ENCODE measurements at places on chromosomes 6 and 20.
A peak's percentile ranks its signal among the peaks of the same experiment; 100 is the strongest.

GRCh38 chr6:129726650-129727049, 16.7 kb upstream of the ARHGAP18 start:
- no peak for DNase-seq

GRCh38 chr20:63680427-63680826, 16.0 kb upstream of the TNFRSF6B start:
- no peak for DNase-seq

GRCh38 chr20:20362774-20363433, 5.0 kb upstream of the INSM1 start:
- no peak for DNase-seq

DNA sequence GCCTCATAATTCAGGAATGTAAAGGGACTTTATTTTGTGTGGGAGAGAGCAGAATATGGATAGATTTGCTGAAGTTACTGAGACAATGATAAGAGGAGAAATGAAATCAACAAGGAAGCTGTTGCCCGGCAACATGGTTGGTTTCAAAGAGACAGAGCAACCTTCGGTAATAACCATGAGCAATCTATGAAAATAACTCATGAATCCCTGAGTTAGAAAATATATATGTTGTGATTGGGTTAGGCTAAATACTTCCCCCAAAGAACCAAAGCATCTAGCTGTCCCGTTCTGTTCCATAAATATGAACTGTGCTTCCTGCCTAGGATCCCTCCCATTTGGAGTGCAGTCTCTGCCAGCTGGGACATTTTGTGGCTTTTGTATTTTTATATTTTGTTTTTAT, 23.1 kb downstream of the SERPINB1 start:
- DNase-seq: peak; percentile 28

- no peak for DNase-seq
These were observed 575 bp upstream of the CNR1 start for GRCh38 chr6:88166493-88167351.

DNA sequence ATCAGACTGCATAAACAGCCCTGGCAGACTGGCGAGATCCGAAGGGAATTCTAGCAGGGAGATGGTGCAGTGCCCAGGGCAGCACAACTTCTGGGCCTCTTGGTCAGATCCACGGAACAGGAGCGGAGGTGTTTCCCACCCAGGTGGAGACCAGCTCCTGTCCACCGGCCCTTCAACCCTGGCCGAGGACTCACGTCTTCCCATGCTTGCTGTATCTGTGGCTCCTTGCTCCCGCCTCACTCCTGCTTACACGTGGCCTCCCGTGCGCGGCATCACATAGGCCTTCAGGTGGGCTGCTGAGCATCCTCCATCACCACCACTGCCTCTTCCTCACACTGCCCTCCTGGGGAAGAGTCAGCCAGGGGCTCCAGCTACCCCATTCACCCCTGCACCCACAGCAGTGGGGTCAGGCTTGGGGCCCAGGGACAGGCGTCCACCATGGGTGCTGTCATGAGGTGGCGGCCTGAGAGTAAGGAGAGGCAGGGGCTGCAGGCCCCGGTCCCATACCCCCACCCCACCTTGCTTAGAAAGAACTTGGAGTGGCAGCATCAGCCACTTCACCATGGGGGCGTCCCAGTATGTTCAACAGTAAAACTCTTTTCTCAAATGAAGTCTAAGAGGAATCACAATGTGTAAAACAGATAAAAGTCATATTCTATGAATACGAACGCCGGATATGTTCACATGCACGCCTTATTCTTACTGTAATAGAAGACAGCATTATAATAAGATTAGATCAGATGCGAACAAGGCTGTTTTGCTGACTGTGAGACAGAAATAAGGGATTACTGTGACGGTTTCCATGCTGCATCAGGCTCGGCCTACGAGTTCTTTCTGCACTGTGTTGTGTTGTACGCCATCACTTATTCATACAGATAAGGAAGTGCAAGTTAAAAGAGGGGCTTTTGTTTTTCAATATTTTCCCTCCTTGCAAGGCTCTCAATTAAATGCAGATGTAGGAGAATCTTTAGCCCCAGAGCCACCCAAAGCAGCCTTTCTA, 165.4 kb downstream of the GRM4 start:
- DNase-seq: no peak

- DNase-seq: peak; percentile 52
These were observed 21.3 kb upstream of the RREB1 start for GRCh38 chr6:7086488-7086887.

- DNase-seq: no peak
These were observed 49.8 kb upstream of the ENPP5 start for GRCh38 chr6:46220352-46221221.

- peak; percentile 81 for DNase-seq
These were observed 83.2 kb upstream of the OGFRL1 start for GRCh38 chr6:71205336-71205956.

- DNase-seq: peak; percentile 20
These were observed 159.0 kb downstream of the GMDS start for GRCh38 chr6:2086326-2086965.
